ENCODE measurements at places on chromosomes 4 and X.

- DNase-seq: no peak
Observed at GRCh38 chr4:160810424-160810823, 1353.4 kb downstream of the FSTL5 start.

- DNase-seq: no peak
Observed at GRCh38 chr4:62402088-62402806, 1202.1 kb downstream of the ADGRL3 start.

- no peak for DNase-seq
Observed at GRCh38 chrX:9671998-9672397, 93.6 kb downstream of the GPR143 start.

DNA sequence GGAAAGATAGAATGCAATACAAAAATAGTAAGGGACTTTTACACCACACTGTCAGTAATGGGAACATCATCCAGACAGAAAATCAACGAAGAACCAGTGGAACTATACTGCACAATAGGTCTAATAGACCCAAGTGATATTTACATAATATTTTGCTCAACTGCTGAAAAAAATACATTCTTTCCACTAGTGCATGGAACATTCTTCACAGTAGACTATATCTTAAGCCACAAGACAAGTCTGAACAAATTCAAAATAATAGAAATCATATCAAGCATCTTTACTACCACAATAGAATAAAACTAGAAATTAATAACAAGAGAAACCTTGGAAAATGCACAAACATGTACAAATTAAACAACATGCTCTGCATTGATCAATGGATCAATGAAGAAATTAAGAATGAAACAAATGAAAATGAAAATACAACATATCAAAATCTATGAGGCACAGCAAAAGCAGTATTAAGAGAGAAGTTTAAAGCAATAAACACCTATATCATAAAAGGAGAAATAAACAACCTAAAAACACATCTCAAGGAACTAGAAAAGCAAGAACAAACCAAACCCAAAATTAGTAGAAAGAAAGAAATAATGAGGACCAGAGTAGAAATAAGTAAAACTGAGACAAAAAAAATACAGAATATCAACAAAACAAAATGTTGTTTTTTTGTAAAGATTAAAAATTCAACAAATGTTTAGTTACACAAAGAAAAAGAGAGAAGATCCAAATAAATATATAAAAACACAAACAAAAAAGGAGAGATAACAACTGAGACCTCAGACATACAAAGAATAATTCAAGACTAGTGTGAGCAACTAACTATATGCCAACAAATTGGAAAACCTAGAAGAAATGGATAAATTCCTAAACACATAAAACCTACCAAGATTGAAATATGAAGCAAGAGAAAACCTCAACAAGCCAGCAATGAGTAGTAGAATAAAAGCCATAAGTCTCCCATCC is 51.5 kb upstream of the ANTXR2 start:
- DNase-seq: no peak

DNA sequence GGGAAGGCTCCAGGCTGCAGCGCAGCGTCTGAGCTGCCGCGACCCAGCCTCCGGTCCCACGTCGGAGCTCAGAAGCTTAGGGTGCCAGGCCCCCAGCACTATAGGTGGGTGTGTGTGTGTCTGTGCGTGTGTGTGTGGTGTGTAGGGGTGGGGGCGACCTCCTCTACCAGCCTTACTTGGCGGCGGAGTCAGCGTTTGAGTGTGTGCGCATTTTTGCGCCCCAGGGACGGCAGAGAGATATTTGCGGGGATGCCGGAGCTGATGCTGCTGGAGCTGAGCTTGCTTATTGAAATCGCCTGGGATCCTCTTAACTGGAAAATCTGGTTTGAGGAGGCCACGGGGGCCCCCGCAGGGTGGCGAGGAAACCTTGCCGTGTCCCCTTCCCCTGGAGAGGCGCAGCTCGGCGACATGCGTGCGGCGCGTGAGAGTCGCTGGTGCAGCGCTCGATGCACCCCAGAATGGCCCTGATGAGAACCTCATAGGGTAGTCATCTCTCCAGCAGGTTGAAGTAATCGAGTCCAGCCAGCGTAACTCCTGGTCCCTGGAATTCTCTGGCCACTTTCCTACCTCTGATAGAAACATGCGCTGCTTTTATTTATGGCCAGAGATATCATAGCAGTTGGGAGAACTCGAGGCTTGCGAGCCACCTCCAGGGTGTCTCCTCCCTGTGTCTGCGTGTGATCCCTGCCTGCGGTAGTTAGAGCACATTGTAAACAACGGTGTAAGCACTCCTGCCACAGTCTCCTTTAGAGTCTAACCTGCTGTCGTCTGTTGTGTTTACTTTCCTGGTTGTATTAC is 2.7 kb downstream of the ADGRL3 start:
- DNase-seq: no peak

DNA sequence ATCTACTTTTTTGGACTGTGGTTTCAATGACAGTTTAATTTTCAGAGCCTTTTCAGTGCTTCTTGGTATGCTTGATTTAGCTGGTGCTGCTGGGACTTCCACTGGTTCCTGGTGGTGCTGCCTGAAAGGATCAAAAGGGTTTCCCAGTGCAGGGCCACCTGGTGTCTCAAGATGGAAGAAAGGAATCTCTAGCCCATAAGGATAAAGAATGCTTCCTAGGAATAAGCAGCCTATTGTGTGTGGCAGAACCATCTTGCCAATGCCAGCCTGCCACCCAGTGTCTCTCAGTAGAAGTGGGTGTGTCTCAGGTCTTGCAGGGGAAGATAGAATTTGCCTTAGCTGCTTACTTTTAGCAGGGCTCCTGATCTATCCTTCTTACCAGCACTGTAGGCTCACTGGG is 15.0 kb upstream of the RAI2 start:
- no peak for DNase-seq

DNA sequence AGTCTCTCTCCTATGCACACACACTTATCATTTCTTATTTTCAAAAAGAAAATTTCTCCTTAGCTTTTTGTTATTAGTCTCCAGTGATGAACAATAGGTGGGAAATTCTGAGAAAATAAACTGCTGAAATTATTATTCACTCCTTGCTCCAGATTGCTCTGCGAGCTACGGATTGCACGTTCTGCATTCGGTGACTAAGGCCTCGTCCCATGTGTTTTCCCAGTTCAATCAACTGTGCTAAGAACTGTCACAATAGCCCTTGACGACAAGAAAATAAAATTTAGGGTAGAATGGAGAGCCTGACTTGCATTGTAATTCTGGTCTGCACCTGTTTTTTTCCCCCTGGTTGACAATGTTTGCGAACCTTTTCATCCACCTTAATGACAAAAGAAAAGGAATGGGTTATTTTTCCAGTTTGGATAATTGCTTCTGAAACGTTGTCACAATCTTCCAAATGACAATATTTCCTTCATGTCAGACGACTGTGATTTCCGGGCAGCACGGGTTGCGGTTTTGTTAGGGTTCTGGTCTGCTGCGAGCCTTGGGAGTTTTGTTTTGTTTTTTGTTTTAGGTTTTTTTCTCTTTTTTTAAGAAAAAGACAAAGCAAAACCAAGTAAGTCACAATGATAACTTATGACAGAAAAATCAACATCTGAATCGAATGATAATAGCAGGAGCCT is 124.5 kb upstream of the NOCT start:
- DNase-seq: no peak

DNA sequence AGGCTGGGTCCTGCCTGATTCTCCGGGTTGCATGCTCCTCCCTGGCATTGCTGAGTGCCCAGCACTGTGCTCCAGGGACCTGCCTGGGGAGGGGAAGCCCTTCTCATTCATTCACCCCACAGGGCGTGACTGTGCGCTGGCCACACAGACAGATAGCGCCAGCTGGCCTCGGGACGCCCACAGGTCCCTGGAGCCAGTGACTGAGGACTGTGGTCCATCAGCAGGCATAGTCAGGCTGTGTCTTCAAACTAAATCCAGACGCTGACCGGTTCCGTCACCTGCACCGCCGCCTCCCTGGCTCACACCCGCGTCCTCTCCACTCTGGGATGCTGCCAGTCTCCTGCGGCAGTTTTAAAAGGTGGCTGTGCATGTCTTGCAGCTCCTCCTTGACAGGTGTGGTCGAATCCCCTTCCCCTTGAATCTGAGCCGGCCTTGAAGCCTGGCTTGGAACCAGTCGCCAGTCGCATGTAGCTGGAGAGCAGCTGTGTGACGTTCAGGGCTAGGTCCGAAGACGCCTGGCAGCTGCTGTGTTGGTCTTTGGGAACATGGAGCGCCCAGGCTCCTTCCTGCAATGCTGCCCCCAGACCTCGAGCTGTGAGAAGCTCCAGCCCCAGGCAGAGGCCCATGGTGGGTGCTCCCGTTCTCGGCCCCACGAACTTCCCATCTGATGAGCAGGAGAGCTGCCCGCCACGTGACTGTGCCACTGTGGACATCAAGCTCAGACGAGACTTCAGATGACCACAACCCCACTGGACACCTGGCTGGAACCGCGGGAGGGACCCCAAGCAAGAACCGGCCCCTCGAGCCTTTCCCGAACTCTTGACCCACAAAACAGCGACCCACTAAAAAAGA is 94.1 kb downstream of the ADRA2C start:
- DNase-seq: peak; percentile 42

- DNase-seq: no peak
Observed at GRCh38 chr4:120435179-120435578, 368.5 kb upstream of the MAD2L1 start.

DNA sequence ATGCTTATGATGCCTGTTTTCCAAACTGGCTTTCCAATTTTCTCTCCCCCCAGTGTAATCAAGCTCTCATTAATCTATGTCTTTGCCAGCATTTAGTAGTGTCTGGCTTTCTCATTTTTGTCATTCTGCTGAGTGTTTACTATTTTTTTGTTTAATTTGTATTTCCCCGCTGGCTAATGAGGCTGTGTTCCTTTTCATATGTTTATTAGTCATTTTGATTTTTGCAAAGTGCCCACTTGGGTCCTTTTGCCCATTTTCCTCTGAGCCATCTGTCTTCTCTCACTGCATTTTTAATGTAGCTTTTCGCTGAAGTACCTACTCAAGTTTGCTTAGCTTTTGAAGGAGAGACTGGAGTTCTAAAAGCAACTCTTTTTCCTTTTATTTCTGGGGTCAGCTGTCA is 14.7 kb downstream of the DCK start:
- DNase-seq: no peak

DNA sequence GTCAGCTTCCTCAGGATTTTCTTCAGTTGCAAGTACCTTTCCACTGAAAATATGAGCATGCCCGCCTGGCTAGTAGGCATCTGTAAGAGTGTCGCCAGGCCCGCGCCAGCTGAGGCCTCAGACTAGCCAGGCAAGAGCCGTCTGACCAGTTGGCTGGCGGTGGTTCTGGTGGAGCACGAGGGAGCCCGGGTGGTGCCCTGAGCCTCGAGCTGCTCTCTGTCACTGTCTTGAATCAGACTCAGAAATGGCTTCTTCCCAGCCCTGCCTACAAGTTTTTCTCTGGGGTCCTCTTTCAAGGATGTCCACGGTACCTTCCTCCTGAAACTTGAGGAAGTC is 11.9 kb downstream of the GRPEL1 start:
- DNase-seq: no peak

DNA sequence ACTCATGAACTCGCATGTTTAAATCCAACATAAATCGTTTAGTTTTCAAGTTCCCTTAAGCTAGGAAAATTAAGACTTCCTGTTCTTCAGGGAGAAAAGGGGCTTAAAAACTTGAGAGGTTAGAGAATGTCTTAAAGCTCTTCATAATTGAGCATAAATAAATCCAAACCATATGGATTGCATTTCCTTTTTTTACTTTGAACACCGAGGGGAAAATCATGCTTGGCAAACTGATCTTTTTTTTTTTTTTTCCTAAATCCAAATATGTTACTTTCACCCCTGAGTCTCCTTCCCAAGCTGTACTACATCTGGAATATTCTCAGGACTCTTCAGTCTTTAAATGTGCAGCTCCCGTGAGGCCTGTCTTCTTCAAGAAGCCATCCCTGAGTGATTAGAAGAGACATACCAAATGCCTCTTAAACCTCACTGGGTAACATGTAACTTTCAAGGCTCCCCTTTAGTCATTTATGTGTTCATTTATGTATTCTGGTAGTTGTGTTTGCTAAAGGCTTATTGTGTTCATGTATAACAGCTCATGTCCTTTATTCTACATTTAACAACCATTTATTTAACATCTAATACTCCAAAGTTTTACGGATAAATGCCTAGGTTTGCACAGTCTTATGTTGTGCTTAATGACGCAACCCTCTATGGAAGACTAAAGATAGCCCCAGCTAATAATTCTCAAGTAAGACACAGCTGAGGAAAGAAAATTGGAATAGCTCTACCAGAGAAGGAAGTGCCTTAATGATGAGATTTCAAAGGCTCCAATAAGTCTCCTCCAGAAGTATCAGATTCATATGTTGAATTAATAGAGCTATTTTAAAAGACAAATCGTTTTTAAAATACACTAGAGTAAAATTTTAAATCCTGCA is 107.0 kb downstream of the AGTR2 start:
- DNase-seq: no peak

- DNase-seq: peak; percentile 26
Observed at GRCh38 chrX:352582-353314, 34.0 kb downstream of the PPP2R3B start.

DNA sequence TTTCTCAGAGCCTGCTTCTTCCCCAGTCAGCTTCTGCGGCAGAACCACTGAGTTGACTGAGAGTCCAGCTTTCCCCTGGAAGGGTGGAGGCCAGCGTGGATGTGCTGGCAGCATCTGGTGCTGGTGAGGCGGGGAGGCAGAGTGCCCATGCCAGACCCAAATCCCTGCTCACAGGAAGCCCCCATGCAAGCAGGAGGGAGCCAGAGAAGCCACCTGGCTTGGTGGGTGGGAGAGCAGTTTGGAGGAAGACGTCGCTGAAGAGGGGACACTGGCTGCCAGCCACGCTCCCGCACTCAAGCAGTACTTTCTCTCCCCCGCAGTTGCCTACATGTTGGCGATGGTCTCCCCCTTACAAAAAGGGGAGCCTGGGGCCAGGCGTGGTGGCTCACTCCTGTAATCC is 6.0 kb downstream of the PDZD4 start:
- DNase-seq: no peak

GRCh38 chr4:13529128-13529919 is 15.0 kb downstream of the NKX3-2 start:
- DNase-seq: no peak

- peak; percentile 76 for DNase-seq
Observed at GRCh38 chr4:683982-684622, 4.8 kb downstream of the SLC49A3 start.

GRCh38 chr4:125358453-125358852 is 43.7 kb downstream of the FAT4 start:
- DNase-seq: no peak

DNA sequence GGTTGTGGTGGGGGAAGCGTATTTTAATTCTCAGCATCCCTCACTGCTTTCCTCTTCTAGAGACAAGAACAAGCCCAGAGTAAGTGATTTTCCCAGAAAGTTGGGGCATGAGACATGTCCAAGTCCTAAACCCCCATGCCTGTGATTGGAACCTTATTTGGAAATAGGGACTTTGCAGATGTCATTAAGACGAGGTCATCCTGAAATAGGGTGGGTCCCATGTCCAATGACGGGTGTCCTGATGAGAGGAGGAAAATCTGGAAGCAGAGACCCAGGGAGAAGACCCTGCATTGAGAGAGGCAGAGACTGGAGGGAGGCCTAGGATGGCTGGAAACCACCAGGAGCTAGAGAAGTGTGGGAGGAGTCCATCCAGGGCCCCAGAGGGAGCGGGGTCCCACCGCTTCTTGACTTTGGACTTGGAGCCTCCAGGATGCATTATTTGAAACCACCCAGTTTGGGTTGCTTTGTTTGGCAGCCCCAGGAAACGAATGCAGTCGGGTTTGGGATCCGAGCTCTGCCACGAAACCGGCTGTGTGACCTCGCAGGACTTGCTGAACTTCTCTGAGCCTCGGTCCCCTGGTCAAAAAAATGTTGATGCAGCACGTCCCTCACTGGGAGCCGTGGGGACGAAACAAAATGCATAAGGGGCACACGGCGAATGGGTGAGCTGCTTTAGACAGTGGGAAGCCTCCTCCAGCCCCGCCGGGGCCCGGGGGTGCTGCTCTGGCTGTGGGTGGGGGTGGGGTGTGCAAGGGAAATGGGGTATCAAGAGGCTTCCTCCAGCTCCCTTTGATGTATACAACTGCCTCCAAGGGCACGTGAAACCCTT is 113.9 kb downstream of the CPZ start:
- DNase-seq: peak; percentile 29

All from lower lobe of right lung (tissue), 2 donors.